ENCODE measurements at places on chromosomes 2 and 18. TPM values are rescaled to one million over a fixed set of nuclear protein-coding genes. Genes with fewer than 3 reads are reported as not detected.

- peaks cover 4% of the 10 kb centered on the region for H3K27me3 ChIP-seq
- no peak for DNase-seq
- H3K4me1 ChIP-seq: no peaks in the 10 kb centered on the region
- no peak overlapping the region for H3K27ac ChIP-seq
- H3K36me3 ChIP-seq: no peaks in the 10 kb centered on the region
These were observed 145.7 kb downstream of the ZEB2 start for GRCh38 chr2:144374163-144374661.

DNA sequence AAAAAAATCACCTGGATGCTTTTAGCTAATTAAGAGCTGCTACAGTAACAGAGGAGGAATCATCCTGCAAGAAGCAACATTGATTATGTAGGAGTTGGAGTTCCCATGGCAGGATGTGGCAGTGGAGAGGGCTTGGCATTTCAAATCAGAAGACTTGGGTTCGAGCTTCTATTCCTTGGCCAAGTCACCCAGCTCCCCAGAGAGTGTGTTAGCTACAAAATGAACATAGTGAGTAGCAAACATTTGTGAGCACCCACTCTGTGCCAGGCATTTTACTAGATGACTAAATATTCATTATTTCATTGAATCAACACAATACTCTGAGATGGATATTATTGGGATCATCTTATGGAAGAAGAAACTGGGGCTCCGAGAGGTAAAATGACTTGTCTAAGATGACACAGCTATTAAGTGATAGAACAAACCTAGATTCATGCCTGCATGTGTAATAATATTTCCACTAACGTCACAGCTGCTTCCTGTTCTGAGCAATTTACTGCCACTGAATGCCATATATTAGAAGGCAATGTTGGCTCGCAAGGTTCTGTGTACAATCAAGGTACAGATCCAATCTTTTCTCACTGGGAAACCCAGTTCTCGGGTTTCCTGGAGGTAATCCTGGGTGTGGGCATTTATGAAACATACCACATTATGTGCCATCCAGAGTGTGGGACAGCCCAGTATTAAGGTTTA is 18.0 kb downstream of the NTSR2 start:
- no peak for DNase-seq
- H3K27me3 ChIP-seq: peaks cover 6% of the 10 kb centered on the region
- H3K4me3 ChIP-seq: no peak overlapping the region
- no peaks in the 10 kb centered on the region for H3K4me1 ChIP-seq
- no peak overlapping the region for H3K27ac ChIP-seq

GRCh38 chr18:58251416-58251815 is 207.4 kb downstream of the NEDD4L start:
- H3K27ac ChIP-seq: no peak overlapping the region
- H3K4me3 ChIP-seq: no peak overlapping the region
- H3K4me1 ChIP-seq: no peaks in the 10 kb centered on the region
- H3K27me3 ChIP-seq: no peaks in the 10 kb centered on the region
- no peak for DNase-seq
- no peaks in the 10 kb centered on the region for H3K36me3 ChIP-seq

DNA sequence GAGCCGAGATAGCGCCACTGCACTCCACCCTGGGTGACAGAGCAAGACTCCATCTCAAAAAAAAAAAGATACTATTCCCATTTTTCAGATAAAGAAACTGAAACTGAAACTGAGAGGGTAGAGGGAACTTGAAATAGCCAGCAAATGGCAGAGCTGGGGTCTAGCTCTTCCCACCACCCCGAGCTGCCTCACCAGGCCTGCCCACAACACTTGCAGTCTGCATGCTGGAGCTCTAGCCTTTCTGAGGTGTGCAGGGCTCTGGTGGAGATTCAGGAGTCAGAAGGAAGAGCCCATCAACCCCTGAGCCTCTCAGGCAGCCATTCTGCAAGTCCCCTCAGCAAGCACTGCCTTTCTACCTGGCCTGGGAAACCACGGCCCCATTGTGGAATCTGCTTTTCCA is 14.3 kb downstream of the EDAR start:
- DNase-seq: no peak
- H3K27ac ChIP-seq: no peak overlapping the region
- H3K4me3 ChIP-seq: no peak overlapping the region
- no peaks in the 10 kb centered on the region for H3K4me1 ChIP-seq
- peaks cover 2% of the 10 kb centered on the region for H3K27me3 ChIP-seq
- H3K36me3 ChIP-seq: no peaks in the 10 kb centered on the region

DNA sequence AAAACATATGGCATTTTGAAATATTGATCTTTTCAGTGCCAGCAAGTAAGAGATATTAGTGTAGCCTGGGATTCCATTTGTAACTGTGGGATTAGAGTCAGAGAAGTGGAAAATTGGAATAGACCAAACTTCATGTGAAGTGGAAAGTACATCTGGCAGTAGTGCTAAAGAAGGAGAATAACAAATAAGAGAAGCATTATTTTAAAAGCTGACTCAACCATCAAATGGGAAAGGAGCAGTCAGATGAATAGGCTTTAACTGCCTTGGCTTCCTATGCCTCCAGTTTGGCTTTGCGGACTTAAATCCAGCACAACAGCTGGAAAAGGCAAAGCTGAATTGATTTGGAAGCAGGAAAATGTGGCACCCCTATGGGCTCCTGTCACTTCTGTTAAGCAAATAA is 623.1 kb downstream of the TSN start:
- H3K36me3 ChIP-seq: no peaks in the 10 kb centered on the region
- no peak for DNase-seq
- no peaks in the 10 kb centered on the region for H3K27me3 ChIP-seq
- no peaks in the 10 kb centered on the region for H3K4me1 ChIP-seq

DNA sequence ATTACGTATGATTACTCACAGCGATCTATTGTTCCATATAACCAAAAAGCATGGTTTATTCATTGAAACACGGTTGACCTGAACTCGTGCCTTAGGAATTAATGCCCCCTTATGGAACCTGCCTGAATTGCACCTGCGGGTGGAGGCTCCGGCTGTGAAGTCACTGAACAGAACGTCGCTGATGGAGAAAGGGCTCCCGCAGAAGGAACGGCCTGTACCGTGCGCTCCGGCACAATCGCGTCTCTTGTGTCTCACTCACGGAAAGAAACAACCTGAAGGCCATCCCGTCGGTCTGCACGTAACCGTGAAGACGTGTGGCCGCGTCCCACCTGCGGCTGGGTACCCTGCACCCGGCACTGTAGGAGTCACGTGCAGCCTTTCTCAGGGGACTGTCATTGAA is 133.1 kb downstream of the NFATC1 start:
- H3K4me1 ChIP-seq: no peaks in the 10 kb centered on the region
- H3K27ac ChIP-seq: no peak overlapping the region
- peak; percentile 75 for DNase-seq
- H3K27me3 ChIP-seq: peaks cover 3% of the 10 kb centered on the region

GRCh38 chr2:82998781-82999180 is 1460.3 kb downstream of the SUCLG1 start:
- no peaks in the 10 kb centered on the region for H3K4me1 ChIP-seq
- no peak overlapping the region for H3K4me3 ChIP-seq
- no peaks in the 10 kb centered on the region for H3K27me3 ChIP-seq
- DNase-seq: no peak

GRCh38 chr18:199768-200167 is 41.4 kb downstream of the USP14 start:
- no peaks in the 10 kb centered on the region for H3K4me1 ChIP-seq
- H3K36me3 ChIP-seq: peaks cover 55% of the 10 kb centered on the region
- no peak overlapping the region for H3K27ac ChIP-seq
- H3K4me3 ChIP-seq: no peak overlapping the region
- no peaks in the 10 kb centered on the region for H3K27me3 ChIP-seq

DNA sequence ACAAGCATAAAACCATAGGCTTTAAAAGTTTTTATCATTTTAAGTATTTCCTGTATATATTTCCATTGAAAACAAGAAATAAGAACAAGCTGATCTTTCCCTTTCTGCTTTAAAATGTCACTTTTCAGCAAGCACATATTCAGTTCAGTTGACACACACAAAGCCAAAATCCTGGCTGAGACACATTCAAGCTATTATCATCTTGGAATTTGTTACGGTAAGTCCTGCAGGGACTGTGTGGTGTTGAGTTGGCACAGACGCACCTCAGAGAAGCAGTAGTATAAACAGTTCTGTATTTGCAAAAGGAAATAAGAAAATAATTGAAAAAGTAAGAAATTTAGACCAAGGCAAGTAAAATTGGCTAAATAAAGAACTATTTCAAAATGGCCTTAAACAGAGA is 10.4 kb upstream of the DAW1 start:
- no peak for DNase-seq
- no peaks in the 10 kb centered on the region for H3K36me3 ChIP-seq
- no peak overlapping the region for H3K4me3 ChIP-seq
- H3K27ac ChIP-seq: no peak overlapping the region
- peaks cover 8% of the 10 kb centered on the region for H3K4me1 ChIP-seq

- no peak overlapping the region for H3K27ac ChIP-seq
- no peaks in the 10 kb centered on the region for H3K27me3 ChIP-seq
- H3K36me3 ChIP-seq: no peaks in the 10 kb centered on the region
- H3K4me3 ChIP-seq: no peak overlapping the region
- no peak for DNase-seq
These were observed 180.7 kb downstream of the SUCLG1 start for GRCh38 chr2:84278386-84278785.

- DNase-seq: no peak
- no peaks in the 10 kb centered on the region for H3K4me1 ChIP-seq
- no peak overlapping the region for H3K27ac ChIP-seq
- H3K4me3 ChIP-seq: no peak overlapping the region
These were observed 70.5 kb downstream of the SMAD4 start for GRCh38 chr18:51100385-51101120.

STRADB gene
- total RNA-seq: 33.4 TPM

PTPRN gene
- not detected for total RNA-seq

KCNJ3 gene
- 0.21 TPM for total RNA-seq

EVA1A gene
- total RNA-seq: 0.21 TPM

C2orf92 gene
- 6.0 TPM for total RNA-seq

MERTK gene
- 14.5 TPM for total RNA-seq

All from Panc1 (cell line).